ENCODE measurements at places on chromosomes 5 and 9. TPM values are rescaled to one million over a fixed set of nuclear protein-coding genes. Genes with fewer than 3 reads are reported as not detected.
A peak's percentile ranks its signal among the peaks of the same experiment; 100 is the strongest.

FCN2 gene
- not detected for total RNA-seq

SLC2A6 gene
- total RNA-seq: 2.4 TPM

PPP6C gene
- total RNA-seq: 54.7 TPM

RLN1 gene
- 0.59 TPM for total RNA-seq

OCLN gene
- total RNA-seq: 176 TPM

- H3K27me3 ChIP-seq: no peaks in the 10 kb centered on the region
- H3K4me3 ChIP-seq: no peak overlapping the region
- DNase-seq: no peak
Measured at GRCh38 chr9:99773468-99774138, 48.1 kb upstream of the NR4A3 start.

GRCh38 chr9:69379270-69379982 is 54.4 kb downstream of the ENTREP1 start:
- no peak overlapping the region for H3K27ac ChIP-seq
- no peak overlapping the region for H3K4me3 ChIP-seq
- no peaks in the 10 kb centered on the region for H3K36me3 ChIP-seq

DNA sequence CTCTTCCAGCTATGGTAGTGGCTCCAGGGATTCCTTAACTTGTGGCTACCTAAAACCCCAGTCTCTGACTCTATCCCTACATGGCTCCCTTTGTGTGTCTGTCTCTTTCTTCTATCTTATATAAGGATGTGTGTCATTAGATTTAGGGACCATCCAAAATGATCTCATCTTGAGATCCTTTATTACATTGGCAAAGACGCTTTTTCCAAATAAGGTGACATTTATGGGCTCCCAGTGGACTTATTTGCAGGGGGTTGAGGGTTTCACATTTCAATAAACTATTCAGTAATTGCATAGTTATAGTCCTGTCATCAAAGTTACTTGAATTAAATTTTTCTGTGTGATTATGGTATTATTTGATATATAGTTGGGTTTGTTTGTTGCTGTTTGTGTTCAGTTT is 59.2 kb downstream of the NIPBL start:
- no peak for DNase-seq
- H3K27ac ChIP-seq: no peak overlapping the region
- no peaks in the 10 kb centered on the region for H3K27me3 ChIP-seq
- no peak overlapping the region for H3K4me3 ChIP-seq
- no peaks in the 10 kb centered on the region for H3K4me1 ChIP-seq
- no peaks in the 10 kb centered on the region for H3K36me3 ChIP-seq

DNA sequence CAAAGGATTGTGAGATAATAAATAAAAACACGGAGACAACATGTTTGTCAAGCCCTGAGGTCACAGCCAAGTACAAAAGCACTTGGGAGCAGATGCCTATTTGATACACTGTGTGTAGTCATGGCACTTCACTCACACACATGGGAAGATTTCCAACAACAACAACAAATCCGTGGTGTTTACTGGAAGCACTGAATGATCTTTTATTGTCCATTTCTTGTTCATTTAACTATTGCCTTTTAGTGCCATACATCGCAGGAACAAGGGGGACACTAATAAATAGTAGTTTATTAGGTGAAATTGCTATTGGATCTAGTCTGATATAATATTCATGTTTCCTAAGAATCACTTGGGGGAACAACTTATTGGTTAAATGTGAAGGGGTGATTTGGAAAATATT is 20.4 kb upstream of the GDNF start:
- H3K27ac ChIP-seq: no peak overlapping the region
- H3K36me3 ChIP-seq: no peaks in the 10 kb centered on the region
- no peaks in the 10 kb centered on the region for H3K27me3 ChIP-seq

- peak; percentile 10 for DNase-seq
- H3K36me3 ChIP-seq: no peaks in the 10 kb centered on the region
- no peak overlapping the region for H3K4me3 ChIP-seq
- no peak overlapping the region for H3K27ac ChIP-seq
- H3K4me1 ChIP-seq: no peaks in the 10 kb centered on the region
- H3K27me3 ChIP-seq: peaks cover 7% of the 10 kb centered on the region
Measured at GRCh38 chr5:1661311-1661710, 137.6 kb upstream of the LPCAT1 start.
